ENCODE measurements at places on chromosomes 7 and 10.

DNA sequence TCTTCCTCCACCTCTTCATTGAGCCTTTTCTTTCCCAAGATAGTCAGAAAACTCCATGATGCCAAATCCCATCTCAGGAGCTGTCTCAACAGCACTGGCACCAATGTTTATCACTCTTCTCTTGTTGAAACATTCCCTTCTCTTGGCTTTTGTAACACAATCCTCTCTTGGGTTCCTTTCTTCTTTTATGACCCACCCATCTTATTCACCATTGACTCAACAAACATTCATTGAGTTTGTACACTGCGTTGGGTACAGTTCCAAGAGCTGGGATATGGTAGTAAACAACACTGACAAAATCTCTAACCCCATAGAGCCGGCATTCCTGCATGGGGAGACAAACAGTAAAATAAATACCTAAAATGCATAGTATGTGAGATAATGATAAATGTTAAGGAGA is 577.5 kb downstream of the INHBA start:
- DNase-seq = no peak

DNA sequence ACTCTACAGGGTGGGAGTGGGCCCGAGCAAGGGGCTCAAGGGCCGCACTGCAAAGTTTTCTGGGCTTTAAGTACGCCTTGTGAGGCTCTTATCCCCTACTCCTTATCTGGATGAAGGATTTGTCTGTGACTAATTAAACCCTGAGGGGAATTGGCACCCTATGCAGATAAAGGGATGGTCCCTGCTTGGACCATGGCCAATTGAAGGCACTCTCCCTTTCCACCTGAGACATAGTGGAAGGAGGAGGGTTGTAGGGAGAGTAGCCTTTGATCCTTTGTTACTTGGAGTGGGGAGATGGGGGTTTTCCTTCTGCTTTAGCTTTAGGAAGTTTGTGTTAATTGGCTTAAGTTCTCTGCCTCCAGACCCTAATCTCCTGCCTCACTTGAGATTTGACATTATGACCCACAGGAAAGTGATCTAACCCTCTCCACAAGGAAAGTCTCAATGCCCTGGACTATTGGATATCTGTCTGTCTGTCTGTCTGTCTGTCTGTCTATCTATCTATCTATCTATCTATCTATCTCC is 1158.8 kb upstream of the SORCS1 start:
- no peak for DNase-seq

- no peak for DNase-seq
Measured at GRCh38 chr7:33779216-33779615, 126.1 kb upstream of the BMPER start.

DNA sequence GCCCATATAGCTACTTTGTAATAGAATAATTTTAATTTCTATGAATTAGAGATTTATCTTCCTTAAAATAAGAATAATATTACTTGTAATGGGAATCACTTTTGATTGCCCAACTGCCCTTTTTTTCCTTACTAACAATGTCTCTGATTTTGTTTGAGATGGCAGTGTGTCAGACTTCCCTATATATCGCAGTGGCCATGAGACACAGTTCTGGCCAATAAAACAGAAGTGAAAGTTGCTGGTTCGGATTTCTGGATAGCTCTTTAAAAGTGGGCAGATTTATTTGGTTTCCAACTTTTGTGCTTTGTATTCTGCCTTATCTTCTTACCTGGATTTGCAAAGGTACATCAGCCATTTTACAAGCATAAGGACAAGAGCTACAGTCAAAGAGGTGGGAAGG is 170.2 kb downstream of the PPP1R17 start:
- DNase-seq = no peak

DNA sequence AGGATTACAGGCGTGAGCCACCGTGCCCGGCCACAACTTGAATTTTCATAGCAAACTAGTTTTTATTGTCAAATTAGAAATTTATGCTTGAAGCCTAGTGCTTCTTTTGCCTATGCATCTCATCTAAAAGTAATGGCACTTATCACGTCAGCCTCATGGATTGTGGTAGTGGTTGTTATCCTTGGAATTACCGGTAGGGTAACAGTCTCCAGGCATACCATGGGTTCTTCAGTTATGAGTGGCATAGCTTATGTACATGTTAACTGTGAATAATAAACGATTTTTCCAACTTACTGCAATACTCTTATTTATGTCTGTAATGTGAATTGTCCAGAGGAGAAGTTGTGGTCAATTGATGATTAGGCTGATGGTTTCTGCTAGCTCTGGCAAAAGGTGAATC is 63.1 kb downstream of the BMPR1A start:
- DNase-seq = no peak

DNA sequence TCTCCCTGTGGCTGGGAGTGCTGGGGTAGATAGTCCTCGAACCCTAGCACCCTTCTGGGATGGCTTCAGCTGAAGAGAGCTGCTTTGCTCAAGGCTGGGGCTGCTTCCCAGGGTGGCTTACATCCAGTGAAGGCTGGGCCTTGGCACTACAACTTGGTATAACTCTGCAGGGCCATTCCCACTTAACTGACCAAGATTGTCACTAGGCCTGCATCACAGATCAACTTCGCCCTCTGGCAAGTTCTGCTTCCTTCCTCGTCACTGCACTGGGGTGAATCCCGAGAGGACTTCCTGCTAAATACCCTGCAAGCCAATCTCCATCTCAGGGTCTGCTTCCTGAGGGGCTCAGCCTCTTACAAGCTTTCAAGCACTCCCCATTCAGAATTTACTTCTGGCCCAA is 195.2 kb downstream of the DOCK4 start:
- no peak for DNase-seq

GRCh38 chr10:100364735-100365391 is 17.8 kb downstream of the SCD start:
- DNase-seq = no peak

- no peak for DNase-seq
Measured at GRCh38 chr7:16718111-16718656, 35.4 kb upstream of the TSPAN13 start.

GRCh38 chr7:45873035-45873354 is at the start of gene CCDC201:
TSS of gene CCDC201 (minus strand) at chr7:45873082. CDS start at chr7:45873007, 75 bp downstream.
- DNase-seq = no peak

GRCh38 chr10:98425511-98426352 is 10.8 kb upstream of the PYROXD2 start:
- peak; percentile 63 for DNase-seq

DNA sequence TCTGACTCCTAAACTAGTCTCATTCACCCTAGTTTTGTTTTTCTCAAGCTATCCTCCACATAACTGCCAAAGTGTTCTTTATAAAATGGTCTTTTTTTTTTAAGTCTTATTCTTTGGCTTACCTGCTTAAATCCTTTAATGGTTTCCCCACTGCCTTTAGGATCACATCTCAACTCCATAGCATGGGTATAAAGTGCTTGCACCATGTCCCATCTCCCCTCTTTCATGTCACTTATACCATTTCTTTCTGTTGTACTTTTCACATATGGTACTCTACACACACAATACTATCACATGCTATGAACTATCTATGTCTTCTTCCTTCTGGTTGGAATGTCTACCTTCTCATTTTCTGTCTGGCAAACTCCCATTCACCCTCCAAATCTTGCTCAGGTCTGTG is 5.1 kb downstream of the MTPAP start:
- DNase-seq = no peak

GRCh38 chr7:35519971-35520809 is 174.7 kb downstream of the HERPUD2 start:
- DNase-seq = peak; percentile 65

- DNase-seq = no peak
Measured at GRCh38 chr10:113921561-113922370, 67.3 kb downstream of the NHLRC2 start.

DNA sequence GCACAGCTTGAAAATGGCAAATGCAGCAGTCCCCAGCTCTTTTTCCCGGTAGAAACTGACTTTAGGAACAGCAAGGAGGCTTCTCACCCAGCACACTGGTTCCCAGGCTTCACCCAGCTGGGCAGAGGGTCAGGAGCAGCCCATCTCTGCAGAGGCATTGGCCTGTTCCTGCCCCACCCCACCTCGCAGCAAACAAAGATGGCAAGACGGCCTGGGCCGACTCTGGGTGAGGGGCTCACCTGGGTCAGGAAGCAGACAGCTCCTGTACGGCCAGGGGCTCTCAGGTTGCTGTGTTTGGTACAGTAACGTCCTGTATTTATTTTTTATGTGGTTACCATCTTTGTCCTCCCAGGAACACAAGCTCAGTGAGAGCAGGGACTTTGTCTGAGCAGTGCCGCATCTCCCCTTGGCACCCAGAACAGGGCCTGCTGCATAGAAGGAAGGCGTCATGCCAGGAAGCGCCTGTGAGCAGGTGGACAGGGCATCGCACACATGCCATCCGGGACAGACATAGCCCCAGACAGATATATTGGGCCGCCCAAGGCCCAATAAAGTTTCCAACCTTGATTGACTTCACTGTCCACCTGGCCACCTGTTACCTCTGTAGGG is 585.0 kb upstream of the FOXK1 start:
- DNase-seq = no peak
